ENCODE measurements at places on chromosomes 6 and 20.

DNA sequence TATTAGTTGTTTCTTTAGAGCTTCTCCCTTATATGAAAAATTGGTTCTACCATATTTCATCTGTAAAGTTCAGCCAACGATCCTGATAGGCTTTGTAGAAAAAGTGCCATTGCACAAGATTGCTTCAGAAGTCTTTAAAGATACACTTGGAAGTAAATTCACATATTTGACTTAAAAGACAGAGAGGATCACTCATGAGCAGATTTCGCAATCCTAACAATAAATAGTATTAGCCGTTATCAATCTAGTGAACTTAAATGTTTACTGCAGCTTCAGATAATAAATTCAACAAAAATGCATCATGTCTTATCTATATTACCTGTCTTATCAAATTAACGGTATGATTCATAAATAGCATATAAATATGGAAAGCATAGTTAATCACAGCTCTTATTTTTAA lies 8.7 kb upstream of the SLC17A4 start:
- no peak for DNase-seq

GRCh38 chr20:45283551-45284057 lies 23.0 kb upstream of the RBPJL start:
- peak; percentile 30 for DNase-seq

DNA sequence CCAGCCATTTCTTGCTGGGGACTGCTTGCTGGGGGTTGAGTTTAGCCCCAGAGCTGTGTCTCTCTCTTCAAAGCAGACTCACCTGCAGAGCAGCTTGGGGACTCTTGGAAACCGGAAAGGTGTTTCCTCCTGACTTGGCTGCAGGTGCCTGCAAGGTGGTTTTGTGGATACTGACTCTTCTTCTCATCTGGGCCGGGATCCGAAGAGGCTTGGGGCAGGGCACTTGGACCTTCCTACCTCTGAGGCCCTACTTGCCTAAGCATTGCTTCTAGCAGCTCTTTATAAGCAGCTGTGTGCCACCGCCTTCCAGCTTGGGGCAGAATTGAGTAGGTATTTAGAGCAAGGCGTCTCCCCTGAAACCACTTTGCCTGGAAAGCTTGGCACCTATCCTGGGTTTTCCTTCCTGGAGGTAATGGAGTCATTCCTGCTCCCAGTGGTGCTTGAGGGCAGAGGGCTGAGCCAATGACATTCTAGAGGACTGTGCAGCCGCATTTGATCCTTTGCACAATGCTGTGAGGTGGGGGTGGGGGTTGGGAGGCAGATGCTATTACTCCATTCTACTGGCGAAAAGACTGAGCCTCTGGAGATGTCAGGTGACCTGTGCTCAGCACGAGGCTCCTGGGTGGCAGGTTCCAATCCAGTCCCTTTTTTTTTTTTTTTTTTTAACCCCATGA lies 3.4 kb upstream of the CTSZ start:
- no peak for DNase-seq

- no peak for DNase-seq
Observed at GRCh38 chr6:158977382-158977781, 22.6 kb downstream of the RSPH3 start.
